Sigmoid colon (tissue), 7 donors: ENCODE measurements at places on chromosomes 6 and 20. TPM values are rescaled to one million over a fixed set of nuclear protein-coding genes. Genes with fewer than 3 reads are reported as not detected.

Gene SYTL3
- total RNA-seq = 3.9 TPM

Gene PPP1R16B
- total RNA-seq = 3.9 TPM

Gene CDSN
- not detected for total RNA-seq

Gene DSP
- 4.9 TPM for total RNA-seq

Gene CDH4
- total RNA-seq = not detected

Gene ZNF512B
- 10.5 TPM for total RNA-seq

Gene DOK5
- total RNA-seq = 1.8 TPM

Gene FABP7
- total RNA-seq = not detected

Gene IRF4
- total RNA-seq = 0.68 TPM

Gene TRIM31
- 2.2 TPM for total RNA-seq

Gene CYP24A1
- total RNA-seq = not detected

Gene DDRGK1
- 56.0 TPM for total RNA-seq

Gene PRSS16
- not detected for total RNA-seq

Gene OPRM1
- 0.71 TPM for total RNA-seq

Gene SIRPD
- not detected for total RNA-seq

Gene CDS2
- 31.9 TPM for total RNA-seq

Gene HLA-DRA
- 108 TPM for total RNA-seq

Gene IMPG1
- not detected for total RNA-seq

Gene HLA-DMA
- 26.0 TPM for total RNA-seq

Gene ENPP1
- total RNA-seq = 3.6 TPM

Gene LTA
- not detected for total RNA-seq

Gene ASIP
- total RNA-seq = not detected

Gene HLA-DOA
- total RNA-seq = 1.5 TPM

Gene NRSN1
- total RNA-seq = 0.66 TPM

Gene CST7
- total RNA-seq = 0.71 TPM

Gene PI3
- total RNA-seq = not detected

Gene EDN1
- 4.9 TPM for total RNA-seq

Gene KCNK15
- 0.71 TPM for total RNA-seq

Gene HTR1E
- not detected for total RNA-seq

Gene ZKSCAN8
- total RNA-seq = 23.5 TPM

Gene TINAG
- total RNA-seq = not detected

Gene GPX5
- total RNA-seq = not detected
